ENCODE measurements at places on chromosomes 12 and 14.
A peak's percentile ranks its signal among the peaks of the same experiment; 100 is the strongest.

DNA sequence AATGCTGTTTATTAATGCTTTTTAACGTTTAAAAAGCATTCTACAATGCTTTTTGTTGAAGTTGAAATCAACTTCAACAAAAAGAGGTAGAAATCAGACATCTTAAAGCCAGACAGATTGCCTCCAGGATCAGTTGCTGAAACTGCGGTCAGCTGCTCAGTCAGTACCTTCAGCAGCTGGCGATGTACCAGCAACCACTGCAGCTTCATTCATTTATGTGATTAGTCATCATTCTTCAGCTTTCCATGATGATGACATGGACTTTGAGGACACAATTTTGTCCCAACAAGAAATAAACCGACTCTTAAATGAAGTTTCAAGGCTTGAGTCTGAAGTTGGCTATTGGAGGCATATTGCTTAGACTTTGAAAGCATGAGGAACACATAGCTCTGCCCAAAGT is 31.5 kb upstream of the NUAK1 start:
- DNase-seq: no peak

DNA sequence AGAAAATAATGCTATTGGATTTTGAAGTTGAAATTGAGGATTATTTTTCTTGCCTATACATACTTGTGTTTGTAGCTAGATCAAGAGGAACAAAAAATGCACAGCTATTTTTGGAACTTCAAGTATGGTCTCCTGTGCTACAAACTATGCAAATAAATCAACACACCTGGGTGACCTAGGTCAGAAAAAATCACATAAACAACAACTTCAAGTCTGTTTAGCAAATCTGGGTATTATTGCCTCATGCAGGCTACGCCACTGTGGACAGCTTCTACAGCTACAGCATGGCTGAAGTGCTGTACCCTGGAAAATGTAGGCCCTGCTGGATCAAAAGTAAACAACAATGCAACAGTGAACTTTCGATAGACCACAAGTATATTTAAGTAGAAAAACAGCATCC is 87.5 kb downstream of the SLC6A15 start:
- no peak for DNase-seq

GRCh38 chr12:34219046-34219770 is 196.9 kb downstream of the ALG10 start:
- DNase-seq: no peak

GRCh38 chr12:71456316-71456715 is 16.7 kb downstream of the LGR5 start:
- peak; percentile 85 for DNase-seq

DNA sequence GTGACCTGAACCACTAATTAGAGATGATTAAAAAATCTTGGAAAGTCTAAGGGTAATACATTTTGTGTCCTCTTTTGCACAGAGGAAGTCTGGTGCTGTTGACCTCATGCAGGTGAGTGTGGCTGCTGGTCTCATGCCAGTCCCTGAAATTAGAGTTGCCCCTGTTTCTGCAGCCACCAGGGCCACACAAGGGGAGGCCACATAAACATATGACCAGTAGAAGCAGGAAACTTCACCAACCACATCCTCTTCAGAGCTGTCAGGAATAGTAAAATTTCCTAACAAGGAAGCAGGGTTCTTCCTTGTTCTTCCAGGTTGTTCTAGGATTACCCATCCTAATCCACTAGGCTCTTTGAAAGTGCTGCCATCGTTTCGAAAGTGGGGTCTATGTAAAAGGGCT is 28.3 kb downstream of the PSMA6 start:
- no peak for DNase-seq

DNA sequence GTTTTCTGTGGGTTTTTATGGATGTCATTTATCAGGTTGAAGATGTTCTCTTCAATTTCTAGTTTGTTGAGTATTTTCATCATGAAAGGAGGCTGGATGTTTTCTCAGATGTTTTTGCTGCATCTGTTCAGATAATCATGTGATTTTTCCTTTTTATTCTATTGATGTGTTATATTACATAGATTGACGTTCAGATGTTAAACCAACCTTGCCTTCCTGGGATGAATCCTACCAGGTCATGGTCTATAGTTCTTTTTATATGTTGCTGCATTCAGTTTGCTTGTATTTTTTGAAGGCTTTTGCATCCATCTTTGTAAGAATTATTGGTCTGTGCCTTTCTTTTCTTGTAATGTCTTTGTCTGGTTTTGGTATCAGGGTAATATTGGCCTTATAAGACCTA is 43.9 kb upstream of the LYZ start:
- DNase-seq: no peak

- no peak for DNase-seq
These were observed 903.8 kb downstream of the BCL11B start for GRCh38 chr14:98368221-98368620.

DNA sequence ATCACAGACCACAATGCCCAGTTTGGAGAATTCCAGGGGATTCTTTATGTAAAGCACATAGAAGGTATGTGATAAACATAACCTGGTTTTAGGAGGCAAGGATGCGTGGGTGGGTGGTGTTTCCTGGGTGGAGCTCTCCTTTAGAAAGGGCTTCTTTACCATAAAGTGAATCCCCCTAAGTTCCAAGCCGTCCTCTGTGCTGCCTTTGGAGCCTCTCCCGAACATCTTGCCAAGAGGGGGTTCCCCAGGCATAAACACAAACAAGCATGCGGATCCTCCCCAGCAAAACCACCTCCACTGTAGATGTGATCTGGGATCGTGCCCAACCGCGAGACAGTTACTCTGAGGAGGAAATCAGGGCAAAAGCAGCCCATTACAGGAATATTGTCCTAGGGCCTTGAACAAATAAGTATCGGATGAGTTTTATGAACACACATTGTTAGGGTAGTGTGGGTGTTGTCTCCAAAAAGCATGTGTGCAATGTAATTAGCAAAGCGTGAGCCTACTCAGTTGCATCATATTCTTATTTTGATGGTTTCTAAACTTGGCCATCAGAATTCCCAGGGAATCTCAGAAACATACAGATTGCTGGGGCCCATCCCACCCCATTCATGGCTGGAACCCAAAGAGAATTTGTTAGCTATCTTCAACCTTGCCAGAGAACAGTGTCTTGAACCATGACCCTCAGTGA is 48.8 kb upstream of the CORO1C start:
- DNase-seq: no peak

DNA sequence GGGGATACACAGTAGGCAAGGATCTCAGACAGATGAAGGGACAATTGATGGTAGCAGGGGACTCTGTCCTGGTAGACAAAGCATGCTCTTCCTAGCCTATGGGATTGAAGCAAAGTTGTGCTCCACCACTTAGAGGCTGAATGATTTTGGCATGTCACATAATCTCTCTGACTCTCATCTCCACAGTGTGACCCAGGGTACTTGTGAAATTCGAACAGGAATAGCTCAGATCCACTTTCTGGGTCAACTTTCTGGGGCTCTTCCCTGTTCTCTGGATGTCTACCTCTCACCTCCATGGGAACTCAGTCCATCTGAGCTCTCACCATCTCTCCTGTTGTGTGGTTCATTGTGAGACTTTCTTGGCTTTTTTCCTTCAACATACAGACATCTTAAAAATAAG is 1.7 kb upstream of the DCD start:
- no peak for DNase-seq

DNA sequence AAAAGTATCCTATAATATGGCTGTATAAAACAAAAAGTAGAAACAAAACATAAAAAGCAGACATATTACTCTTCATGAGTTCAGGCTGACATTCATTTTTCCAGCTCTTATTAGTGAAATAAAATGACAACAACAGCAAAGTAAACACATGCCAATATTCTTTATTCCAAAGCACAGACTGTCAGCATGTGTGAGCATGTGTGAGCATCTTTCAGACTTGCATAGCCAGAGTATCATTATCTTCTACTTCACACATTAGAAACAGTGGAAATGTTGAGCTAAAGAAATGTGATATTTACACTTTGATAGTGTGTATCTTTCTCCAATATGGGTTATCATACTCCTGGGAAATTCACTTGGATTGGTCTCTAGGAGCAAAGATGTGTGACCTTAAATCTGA is 476.6 kb upstream of the TMEM132C start:
- DNase-seq: no peak

DNA sequence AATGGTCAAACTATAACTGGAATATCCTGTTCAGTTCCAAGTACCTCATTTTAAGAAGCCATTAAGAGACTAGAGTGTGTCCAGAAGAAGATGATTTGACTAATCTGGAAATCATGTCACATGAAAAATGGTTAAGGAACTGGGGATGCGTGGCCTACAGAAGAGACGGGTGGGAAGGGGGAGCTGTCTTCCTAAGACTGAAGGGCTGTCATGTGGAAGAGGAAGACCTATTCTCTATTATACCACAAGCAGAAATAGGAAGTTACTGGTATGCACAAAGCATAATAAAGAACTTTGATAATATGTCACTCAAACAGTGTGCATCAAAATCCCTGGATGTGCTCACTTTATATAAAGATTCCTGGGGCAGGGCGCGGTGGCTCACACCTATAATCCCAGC is 50.3 kb downstream of the HECTD4 start:
- no peak for DNase-seq

GRCh38 chr12:68750506-68750905 is 4.5 kb downstream of the SLC35E3 start:
- no peak for DNase-seq

GRCh38 chr14:75440733-75441477 is 13.1 kb downstream of the JDP2 start:
- no peak for DNase-seq

DNA sequence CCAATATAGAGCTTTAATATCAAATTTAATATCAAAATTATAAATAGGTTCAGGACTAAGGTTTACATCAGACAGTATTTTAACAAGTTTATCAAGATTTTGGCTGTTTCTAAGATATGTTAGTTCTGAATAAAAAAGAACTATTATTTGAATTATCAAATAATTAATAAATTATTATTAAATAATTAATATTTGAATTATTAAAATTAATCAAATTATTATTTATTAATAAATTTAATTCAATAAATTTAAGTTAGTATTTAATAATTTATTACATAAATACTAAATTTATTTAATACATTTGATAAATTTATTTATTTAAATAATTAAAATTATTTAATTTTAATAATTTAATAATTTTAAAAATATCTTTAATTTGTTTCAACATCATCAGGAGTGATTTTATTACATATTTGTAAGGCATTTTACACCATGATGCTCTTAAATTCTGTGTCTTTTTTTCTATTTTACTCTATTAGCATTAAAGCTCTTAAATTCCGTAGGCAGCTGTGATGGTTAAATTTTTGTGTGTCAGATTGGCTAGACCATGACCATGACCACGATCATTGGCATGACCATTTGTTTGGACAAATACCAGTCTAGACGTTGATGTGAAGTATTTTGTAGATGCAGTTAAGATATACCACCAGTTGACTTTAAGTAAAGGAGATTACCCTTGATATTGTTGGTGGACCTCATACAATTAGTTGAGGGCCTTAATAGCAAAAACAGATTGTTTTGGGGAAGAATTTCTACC is 82.6 kb downstream of the BBS10 start:
- DNase-seq: no peak

DNA sequence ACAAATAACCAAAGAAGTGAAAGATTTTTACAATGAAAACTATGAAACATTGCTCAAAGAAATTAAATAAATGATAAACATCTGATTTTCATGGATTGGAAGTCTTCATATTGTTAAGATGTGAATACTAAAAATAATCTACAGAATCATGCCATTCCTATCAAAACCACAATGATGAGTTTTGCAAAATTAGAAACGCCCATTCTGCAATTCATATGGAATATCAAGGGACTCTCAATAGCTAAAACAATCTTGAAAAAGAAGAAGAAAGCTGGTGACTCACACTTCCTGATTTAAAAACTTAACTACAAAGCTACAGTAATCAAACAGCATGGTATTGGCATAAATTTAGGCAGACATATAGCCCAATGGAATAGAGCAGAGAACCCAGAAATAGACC is 40.2 kb upstream of the CCT2 start:
- DNase-seq: no peak

DNA sequence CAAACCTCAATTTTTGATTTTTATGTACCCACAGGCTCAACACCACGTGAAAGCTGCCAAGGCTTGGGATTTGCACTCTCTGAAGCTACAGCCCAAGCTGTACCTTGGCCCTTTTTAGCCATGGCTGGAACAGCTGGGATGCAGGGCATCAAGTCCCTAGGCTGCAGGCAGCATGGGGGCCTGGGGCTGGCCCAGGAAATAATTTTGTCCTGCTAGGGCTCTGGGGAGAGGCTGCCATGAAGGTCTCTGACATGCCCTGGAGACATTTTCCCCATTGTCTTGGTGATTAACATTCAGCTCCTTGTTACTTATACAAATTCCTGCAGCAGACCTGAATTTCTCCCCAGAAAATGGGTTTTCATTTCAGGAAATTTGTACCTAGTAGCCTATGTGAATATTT is 103.7 kb downstream of the SCAF11 start:
- DNase-seq: no peak

- DNase-seq: no peak
These were observed 1276.6 kb upstream of the FLRT2 start for GRCh38 chr14:84253326-84253725.

DNA sequence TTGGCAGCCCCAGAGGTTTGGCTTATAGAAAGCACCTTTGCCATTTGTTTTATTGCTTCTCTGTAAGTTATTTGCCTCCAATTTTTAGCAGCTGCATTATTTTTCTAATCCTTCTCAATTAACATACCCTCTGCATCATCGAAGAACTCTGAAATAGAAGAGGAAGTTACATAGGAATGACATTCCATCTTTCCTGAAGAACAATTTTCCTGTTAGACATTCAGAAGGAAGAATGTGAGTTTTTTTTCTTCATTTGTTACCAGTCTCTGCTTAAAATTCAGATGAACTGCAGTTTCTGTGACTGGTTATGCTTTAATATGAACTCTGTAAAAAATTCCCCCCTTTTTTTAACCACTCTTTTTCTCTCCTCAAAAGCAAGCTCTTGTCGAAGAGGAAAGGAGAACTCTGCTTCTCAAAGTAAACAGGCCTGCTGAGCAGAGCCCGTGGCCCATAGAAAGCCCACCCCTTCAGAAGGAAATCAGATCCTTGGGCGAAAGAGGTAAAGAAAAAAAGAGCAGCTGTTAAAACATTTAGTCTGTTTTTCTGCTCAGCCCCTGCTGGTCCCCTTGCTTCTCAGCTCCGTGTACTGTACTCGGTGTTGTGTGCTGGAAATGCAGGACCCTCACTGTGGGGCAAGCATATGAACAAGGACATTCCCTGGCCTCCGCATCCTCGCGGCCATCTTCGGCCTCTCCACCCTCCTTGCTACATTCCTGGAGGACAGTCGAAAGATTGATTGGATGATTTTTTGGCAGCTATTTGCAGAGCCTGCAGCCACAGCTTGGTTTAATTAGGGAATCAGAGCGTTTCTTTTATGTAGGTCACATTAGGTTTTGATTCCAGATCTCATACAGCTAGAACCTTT is 164.4 kb upstream of the LRIG3 start:
- DNase-seq: no peak

- no peak for DNase-seq
These were observed 2.0 kb upstream of the KRT4 start for GRCh38 chr12:52815676-52816588.

DNA sequence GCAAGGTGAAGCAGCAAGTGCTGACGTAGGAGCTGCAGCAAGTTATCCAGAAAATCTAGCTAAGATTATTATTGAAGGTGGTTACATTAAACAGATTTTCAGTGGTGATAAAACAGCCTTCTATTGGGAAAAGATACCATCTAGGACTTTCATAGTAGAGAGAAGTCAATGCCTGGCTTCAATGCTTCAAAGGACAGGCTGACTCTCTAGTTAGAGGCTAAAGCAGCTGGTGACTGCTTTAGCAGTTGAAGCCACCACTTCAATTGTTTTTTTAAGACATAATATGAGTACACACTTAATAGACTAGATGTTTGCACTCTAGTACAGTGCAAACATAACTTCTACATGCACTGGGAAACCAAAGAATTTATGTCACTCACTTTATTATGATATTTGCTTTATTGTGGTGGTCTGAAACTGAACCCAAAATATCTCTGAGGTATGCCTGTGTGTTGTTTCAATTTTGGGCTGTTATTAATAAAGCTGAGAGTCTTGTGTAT is 1026.9 kb upstream of the FOXG1 start:
- DNase-seq: no peak

Measured in NCI-H2081 treated with DMSO at 0.1 percent for 48 hours (cell line).